ENCODE measurements at places on chromosomes 3 and 15. TPM values are rescaled to one million over a fixed set of nuclear protein-coding genes. Genes with fewer than 3 reads are reported as not detected.

DNA sequence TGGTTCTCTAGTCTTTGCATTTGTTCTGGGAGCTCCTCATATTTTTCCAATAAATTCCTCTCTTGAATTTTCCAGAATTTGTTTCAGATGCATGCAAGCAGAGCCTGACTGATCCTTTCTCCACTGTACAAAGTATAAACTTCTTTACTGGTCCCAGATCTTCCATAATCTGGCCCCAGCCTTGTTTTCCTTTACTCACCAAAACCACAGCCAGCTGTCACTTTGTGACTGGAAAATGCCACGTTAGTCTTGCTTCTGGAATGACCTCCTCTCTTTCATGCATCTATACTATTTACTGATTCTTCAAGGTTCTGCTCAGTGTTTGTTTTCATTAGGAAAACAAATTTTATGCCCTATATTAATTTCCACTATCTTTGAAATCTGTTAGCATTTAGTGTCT is 60.4 kb upstream of the SPPL2A start:
- DNase-seq = no peak

- no peak for DNase-seq
These were observed 195.1 kb upstream of the ICE2 start for GRCh38 chr15:60673918-60674558.

GRCh38 chr3:10998542-10998941 is 6.0 kb downstream of the SLC6A1 start:
- DNase-seq = no peak

DNA sequence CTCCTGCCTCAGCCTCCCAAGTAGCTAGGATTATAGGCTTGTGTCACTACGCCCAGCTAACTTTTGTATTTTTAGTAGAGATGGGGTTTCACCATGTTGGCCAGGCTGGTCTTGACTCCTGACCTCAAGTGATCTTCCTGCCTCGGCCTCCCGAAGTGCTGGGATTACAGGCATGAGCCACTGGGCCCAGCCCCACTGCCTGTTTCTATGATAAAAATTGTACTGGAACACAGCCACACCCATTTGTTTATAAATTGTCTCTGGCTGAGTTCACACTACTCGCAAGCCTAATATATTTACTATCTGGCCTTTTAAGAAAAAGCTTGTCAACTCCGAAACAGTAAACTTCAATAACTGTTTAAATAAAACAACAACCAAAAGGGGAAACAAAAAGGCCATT is 309.4 kb upstream of the WNT5A start:
- no peak for DNase-seq

DNA sequence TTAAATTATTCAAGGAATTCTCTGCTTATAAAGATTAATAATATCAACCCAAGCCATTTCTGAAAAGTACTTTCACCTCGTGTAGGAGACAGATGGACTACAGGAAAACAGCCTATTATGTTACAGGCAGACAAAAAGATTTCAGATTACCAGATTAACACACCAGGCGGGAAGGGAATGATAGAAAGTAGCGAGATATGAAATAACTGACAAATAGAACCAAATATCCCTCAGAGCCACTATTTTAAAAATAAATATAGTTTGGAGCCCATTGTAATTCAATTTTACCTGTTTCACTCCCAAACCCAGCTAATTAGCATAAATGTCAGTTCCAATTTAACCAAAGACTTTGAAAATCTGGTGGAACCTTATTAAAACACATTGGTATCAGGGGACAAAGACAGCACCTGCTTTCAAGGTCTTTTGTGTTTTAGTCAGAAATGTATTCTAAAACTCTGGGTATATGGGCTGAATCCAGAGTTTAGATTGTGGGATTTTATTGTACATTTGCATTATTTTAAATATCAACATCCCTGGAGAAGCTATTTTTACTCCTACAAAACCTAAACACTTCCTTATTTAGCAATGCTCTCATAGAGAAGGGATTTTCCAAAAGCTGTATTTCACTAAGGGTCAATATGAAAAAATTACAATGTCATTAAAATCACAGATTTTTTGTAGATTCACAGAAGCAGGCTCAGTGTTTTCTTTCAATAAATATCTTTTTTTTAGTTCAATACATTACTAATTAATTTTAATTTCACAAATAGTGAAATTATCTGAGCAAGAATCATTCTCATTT is 138.4 kb downstream of the TNIK start:
- no peak for DNase-seq

The SLC9C1 gene
- 0.69 TPM for total RNA-seq

Data from mesothelial cell of epicardium (in vitro differentiated cells).